ENCODE measurements at places on chromosomes 1 and 21.

- DNase-seq: peak; percentile 30
Measured at GRCh38 chr1:203627851-203628200, 1.2 kb downstream of the ATP2B4 start.

DNA sequence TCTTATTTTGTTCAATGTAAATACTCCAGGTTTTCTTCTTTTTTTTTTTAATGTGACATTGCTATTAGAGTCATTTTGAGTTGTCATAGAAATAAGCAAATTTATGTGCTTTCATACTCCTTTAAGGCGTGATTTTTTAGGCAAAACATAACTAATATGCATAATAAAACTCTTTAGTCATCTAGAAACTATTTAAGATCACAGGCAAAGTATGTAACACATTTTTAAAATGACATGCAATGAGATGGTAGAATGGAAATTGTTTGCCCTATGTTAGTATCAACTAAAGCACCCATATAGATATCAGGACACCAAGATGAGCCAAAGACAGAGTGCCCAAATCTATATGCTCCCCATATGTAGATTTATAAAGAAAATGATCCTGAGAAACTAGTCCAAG lies 41.5 kb upstream of the SGIP1 start:
- no peak for DNase-seq

GRCh38 chr1:97332716-97333115 lies 588.1 kb downstream of the DPYD start:
- DNase-seq: no peak

GRCh38 chr21:37792046-37792445 lies 124.2 kb downstream of the KCNJ6 start:
- DNase-seq: no peak

GRCh38 chr1:47424336-47424982 lies 8.4 kb downstream of the FOXE3 start:
- no peak for DNase-seq

DNA sequence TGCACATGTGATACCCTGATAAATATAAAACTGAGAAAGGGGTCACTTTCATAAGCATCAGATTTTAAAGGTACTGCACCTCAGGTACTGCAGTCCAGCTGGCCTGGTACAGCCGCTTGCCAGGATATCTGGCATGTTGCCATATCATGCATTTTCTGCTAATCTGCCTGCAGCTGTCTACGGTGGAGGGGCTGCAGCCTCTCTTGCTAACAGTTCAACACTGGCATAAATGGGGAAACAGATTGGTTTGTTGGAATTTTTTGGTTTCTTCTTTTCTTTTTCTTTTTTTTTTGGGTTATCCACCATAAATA lies 71.5 kb downstream of the MIS18A start:
- DNase-seq: no peak

GRCh38 chr1:111448482-111448917 lies 556 bp downstream of the WDR77 start:
- no peak for DNase-seq

DNA sequence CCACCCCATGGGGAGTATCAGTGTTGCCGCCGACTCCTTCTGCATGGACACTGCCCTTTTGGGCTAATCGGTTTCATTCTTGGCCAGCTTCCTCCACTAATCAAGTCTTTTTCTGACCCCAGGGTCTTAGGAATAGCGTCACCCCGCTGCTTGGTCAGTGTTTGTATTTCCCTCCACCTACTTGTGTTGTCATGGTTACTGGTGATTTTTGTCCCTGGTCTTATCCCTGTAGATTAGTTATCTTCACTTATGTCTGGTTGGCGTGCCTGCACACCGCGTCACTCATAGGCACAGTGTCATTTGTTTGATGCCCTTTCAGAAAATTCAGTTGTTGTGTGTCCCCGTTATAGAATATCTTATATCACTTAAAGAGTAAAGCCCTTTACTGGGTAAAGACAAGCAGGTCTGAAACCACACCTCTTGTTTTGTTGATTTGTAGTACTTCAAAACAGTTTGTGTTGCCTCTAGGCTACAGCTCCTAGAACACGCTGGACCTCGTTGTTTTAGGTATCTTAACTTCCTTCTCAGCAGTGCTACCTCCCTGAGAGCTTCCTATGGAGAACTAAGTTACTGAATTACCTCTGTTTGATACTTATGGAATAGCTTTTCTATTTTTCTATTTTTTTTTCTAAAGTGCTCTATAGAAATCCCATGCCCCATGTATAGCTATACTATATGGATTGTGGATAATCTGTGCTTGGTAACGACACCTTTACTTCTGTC lies 868 bp downstream of the PPP1R12B start:
- DNase-seq: no peak

- no peak for DNase-seq
Measured at GRCh38 chr21:14559102-14559501, 13.0 kb upstream of the SAMSN1 start.

- peak; percentile 55 for DNase-seq
Measured at GRCh38 chr21:25561668-25562641, 45.3 kb downstream of the MRPL39 start.

DNA sequence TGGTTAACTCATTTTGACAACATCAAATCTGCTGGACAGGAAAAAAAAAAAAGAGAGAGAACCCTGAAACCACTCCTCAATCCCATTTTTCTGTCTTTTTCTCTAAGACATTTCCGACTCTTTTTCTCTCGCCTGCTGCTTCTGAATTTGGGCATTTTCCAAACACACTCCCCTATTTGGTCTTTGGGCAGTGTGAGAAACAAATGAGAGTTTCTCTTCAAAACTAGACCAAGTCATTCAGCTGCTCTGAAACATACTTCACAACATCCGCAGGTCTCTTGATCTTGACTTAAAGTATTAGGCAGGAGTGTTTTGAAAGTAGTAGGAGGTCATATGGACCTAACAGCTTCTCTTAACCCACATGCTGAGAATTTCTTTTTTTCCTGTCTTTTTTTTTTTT lies 364.8 kb upstream of the ESRRG start:
- no peak for DNase-seq
